ENCODE measurements at places on chromosomes 4 and X. TPM values are rescaled to one million over a fixed set of nuclear protein-coding genes. Genes with fewer than 3 reads are reported as not detected.

Gene KLF8
- 10.4 TPM for total RNA-seq

- DNase-seq: no peak
Observed at GRCh38 chr4:21890231-21890630, 58.3 kb downstream of the KCNIP4 start.

DNA sequence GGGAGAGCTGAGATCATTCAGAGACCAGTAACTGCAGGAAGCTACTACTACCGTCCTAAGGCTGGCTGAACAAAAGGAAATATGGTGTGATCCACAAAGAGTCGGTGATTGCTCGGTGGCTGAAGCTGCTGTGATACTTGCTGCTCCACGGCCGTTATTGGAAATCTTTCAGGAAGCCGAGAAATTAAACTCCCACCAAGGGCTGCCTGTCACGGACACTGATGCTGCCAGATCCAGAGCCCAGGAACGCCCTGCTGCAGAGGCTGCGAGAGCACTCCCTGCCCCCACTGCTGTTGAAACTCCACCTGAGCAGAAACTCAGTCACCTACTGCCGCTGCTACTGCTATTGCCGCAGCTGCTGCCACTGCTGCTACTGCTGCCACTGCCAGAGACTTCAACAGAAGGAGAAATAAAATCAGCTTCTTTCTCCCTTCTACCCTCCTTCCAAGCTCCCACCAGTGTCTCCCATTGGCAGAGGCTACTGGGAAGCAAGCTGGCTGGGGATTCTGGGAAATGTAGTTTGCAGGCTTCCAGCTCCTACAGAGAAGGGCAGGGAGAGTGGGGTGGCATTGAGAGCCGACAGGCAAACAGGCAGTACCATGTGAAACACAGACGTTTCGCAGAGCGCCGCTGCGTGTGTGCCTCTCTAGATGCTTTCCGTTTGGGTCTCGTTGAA is 126.0 kb upstream of the ENPP6 start:
- peak; percentile 66 for DNase-seq

DNA sequence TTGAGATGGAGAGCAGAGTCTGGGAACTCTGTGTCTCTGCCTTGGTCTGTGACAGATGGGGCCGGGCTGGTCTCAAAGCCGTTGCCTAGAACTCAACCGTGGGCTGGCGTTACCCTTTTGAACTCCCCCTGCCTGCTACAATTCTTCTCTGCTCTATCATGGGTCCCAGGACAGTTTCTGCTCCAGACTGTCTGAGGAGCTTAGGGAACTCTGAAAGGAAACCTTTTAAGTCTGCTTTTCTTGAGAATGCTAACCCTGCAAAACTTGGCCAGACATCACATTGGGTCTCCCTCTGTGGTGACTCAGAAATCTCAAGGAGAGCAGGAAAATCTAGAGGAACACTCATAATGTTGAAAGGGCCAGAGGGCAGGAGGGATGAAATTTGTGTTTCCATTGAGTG is 240.6 kb downstream of the CBR4 start:
- DNase-seq: no peak

GRCh38 chr4:158599765-158600498 is 71.8 kb downstream of the C4orf46 start:
- DNase-seq: no peak

GRCh38 chr4:177441803-177442622 is at the start of gene AGA:
TSS of gene AGA (minus strand) at chr4:177442437. CDS start at chr4:177442375, 62 bp downstream.
- DNase-seq: peak; percentile 88

Gene NXF2
- total RNA-seq: not detected

- DNase-seq: no peak
Observed at GRCh38 chr4:70640192-70640591, 11.6 kb downstream of the ENAM start.

GRCh38 chrX:12496343-12496742 is 294.9 kb upstream of the PRPS2 start:
- DNase-seq: no peak

Gene DRD5
- total RNA-seq: not detected

GRCh38 chrX:99973572-99974226 is 436.4 kb downstream of the PCDH19 start:
- DNase-seq: no peak

GRCh38 chr4:166538491-166539005 is 665.5 kb downstream of the TLL1 start:
- DNase-seq: no peak

GRCh38 chrX:11381464-11381863 is 88.3 kb downstream of the AMELX start:
- peak; percentile 43 for DNase-seq

Gene GPR173
- 4.8 TPM for total RNA-seq

- DNase-seq: no peak
Observed at GRCh38 chr4:106299977-106300376, 16.0 kb downstream of the TBCK start.

DNA sequence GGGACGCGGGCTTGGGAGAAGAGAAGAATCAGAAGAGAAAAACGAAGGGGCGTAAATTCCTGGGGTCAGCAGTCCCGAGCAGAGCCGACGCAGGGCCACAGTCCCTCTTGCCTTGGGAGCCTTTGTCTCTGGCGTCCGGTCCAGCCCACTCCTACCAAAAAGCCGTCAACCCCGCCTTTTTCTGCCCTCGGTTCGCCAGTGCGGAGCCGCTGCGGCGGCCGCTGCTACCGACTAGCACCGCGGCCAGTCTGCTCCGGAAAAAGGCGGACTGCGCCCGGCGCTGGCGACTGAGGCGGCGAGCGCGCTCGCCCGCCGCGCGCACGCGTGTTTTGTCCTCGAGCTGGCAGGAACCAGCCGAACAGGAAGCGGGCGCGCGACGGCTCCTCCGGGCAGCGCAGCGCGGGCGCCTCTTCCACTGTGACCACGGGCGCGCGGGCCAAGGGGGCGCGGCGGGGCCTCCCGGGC is 502 bp downstream of the HNRNPDL start:
- DNase-seq: no peak

DNA sequence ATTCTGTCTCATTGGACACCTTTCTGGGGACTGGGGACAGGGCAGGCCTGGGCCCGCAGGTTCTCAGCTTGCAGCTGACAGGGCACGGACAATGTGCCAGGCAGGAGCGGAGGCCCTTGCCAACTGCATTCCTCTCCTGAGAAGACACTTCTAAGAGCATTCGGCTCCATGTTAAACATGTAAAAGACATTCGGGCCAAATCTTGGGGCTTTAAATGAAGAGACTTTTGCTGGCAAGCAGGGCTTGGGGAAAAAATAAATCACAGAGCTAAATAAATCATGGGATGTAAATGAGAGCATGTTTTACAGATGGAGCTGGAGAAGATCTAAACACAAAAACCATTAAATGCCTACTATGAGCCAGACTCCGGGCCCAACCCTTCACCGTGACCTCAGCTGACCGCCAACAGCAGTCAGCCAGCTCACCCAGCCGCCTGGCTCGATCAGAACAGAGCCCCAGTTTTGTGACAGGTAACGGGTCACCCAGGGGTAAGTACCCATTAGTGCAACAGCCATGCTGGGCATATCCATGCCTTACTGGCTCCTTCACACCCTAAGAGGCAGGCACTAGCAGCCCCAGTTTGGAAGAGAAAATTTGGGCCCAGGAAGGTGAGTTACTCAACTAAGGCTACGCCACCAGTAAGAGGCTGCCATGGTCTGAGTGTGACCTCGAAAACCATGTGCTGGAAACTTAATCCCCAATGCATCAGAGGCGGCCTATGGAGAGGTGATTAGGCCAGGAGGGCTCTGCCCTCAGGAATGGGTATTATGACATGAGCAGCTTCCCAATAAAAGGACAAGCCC is 14.7 kb downstream of the WDR1 start:
- DNase-seq: peak; percentile 14

DNA sequence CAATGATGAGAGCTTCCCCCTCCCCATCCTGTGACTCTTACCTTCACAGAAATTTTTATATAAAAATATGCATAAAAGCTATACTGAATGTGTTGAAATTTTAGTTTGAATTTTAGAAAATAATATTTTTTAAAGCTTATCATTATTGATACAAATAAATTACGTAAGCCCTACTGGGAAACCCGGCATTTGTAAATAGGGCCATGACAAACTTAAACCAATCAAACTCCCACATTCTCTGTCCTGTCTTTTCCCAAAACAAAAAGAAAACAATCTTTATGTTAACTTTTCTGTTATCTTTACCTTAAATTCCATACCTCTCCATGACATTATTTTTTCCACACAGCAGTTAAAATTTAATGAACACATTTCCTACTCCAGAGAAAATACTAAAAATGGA is 2.6 kb downstream of the CNOT6L start:
- no peak for DNase-seq

DNA sequence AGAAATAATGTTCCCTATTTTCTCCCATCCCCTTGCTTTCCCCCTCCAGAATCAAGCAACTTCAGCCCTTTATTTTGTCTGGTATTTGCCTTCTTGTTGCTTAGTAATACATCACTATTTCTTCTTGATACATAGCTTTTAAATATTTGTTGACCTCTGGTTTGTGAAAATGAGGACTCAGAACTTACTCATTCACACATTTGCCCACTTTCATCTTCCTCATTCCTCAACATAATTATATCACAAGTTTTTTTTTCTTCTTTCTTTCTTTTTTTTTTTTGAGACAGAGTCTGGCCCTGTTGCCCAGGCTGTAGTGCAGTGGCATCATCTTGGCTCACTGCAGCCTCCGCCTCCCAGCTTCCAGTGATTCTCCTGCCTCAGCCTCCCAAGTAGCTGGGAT is 28.9 kb upstream of the NDUFC1 start:
- no peak for DNase-seq

DNA sequence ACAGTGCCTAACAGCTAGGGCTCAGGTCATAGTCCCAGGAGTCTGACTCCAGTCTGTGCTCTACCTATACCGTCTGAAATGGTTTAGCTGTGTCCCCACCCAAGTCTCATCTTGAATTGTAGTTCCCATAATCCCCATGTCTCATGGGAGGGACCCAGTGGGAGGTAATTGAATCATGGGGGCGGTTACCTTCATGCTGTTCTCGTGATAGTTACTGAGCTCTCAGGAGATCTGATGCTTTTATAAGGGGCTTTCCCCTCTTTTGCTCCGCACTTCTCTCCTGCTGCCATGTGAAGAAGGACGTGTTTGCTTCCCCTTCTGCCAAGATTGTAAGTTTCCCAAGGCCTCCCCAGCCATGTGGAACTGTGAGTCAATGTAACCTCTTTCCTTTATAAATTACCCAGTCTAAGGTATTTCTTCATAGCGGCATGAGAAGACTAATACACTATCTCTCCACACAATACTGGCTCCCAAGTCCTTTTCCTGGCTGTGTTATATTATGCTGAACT is 110.8 kb downstream of the AFAP1 start:
- no peak for DNase-seq

GRCh38 chr4:7780751-7781348 is 158.8 kb downstream of the AFAP1 start:
- DNase-seq: peak; percentile 68

DNA sequence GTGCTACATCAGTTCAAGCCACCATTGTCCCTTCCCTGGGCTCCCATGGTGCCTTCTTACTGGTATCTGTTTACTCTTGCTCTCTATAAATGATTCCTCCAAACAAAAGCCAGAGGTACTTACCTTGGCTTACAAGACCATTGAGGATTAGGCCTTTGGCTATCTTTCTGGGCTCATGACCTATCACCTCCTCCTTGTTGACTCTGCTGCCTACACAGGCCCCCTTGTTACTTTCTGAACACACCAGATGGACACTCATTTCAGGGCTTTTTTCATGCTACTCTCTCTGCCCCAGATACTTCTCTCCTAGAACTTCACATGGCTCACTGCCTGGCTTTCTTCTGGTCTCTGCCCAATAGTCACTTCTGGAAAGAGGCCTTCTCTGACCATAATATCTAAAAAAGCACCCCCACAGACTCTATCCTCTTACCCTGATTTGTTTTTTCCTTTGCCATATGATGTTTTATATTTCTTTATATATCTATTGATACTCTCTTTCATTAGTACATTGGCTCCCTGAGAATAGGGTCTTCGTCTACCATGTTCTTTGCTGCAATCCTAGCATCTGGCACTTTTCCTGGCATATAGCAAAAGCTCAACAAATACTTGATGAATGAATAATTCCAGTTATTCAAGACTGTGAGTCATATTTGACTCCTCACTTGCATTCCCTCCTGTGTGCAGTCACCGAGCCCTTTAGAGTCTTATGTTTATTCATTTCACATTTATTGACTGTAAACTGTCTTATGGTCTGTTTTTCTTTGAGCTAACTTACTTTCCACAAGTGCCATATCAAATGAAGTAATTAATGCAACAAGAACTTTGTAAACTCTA is 27.1 kb upstream of the TAPT1 start:
- DNase-seq: no peak

GRCh38 chr4:119184128-119184527 is 28.4 kb upstream of the USP53 start:
- no peak for DNase-seq

Gene TCEAL9
- total RNA-seq: 81.3 TPM

DNA sequence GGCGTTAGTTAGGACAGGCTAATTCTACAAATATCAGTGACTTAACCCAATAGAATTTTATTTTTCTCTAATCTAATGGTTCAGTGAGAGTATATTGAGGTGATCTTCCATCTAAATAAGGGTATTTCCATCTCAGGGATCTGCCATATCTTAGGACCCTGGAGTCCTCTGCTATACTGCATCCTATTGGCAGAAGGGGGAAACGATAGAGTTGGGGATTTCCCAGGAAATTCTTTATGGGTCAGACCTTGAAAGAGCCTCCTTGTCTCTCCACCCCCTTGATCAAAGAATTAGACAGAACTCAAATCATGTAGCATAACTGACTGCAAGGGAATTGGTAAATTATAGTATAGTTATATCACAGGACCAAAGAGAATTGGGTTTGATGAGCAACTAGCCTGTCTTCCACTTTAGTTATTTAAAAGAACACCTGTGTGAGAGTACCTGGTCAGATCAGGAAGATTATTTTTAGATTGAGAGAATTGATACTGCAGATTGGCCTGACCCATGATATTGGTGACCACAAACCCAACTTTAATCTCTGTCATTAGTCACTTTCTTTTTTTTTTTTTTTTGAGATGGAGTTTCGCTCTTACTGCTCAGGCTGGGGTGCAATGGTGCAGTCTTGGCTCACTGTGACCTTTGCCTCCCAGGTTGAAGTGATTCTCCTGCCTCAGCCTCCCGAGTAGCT is 25.6 kb downstream of the SMARCA5 start:
- no peak for DNase-seq
